Activated CD4-positive, alpha-beta T cell treated with anti-CD3 and anti-CD28 coated beads for 24 hours (primary cell): ENCODE measurements at places on chromosomes 5 and 9.

GRCh38 chr9:135674977-135675376, 11.9 kb downstream of the LCN9 start:
- no peak for DNase-seq

DNA sequence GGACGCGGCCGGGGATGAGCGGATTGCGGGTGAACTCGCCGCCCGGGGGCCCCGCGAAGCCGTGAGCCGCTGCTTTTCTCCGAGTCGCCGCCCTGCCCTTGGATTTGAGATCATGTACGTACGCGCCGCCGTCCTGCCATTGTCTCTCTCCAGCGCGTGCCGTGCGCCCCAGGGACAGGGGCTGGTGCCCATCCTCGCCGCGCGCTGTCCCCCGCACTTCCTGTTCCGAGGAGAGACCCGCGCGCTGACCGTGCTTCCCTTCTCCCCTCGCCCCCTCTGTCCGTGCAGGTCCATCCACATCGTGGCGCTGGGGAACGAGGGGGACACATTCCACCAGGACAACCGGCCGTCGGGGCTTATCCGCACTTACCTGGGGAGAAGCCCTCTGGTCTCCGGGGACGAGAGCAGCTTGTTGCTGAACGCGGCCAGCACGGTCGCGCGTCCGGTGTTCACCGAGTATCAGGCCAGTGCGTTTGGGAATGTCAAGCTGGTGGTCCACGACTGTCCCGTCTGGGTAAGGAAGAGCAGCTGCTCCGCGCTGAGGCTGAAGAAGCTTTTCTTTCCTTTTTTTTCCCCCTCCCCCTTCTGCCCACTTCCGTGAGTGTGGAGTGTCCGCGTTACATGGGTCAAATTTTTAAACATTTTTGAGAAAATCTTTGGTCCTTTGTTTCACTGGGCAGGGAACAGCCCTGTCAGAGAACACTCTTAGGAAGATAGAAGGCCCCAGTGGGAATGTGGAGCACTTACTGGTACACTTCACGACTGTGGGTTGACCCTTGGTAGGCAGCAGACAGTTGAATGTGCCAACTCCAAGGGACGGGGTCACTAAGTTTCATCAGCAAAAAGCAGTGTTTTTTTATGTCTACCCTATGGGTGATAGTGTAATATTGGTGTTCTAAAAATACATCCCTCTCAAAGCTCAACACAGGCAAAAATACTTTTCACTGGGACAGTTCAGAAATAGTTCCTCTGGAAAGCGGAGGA, 727 bp downstream of the RHOBTB3 start:
- no peak for DNase-seq

GRCh38 chr9:87534036-87534435, 36.4 kb downstream of the DAPK1 start:
- DNase-seq, result no peak

DNA sequence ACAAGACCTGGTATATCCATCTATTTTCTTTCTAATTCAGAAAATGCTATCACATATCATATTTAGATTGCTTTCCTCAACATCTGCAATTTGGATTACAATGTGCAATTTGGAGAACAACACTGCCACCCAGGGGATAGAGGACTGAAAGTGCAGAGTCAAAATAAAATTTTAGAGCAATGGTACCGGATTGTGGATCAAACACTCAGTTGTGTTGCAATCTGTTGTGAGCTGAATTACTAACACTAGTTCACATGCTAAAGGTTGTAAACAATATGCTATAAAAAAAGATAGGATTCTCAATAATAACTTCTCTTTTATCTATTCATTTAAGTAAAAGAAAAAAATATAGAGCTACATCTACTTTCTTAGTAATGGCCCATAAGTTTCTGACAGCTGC, 11.9 kb upstream of the SRFBP1 start:
- DNase-seq, result no peak

GRCh38 chr9:81605170-81605670, 84.1 kb downstream of the TLE1 start:
- no peak for DNase-seq

DNA sequence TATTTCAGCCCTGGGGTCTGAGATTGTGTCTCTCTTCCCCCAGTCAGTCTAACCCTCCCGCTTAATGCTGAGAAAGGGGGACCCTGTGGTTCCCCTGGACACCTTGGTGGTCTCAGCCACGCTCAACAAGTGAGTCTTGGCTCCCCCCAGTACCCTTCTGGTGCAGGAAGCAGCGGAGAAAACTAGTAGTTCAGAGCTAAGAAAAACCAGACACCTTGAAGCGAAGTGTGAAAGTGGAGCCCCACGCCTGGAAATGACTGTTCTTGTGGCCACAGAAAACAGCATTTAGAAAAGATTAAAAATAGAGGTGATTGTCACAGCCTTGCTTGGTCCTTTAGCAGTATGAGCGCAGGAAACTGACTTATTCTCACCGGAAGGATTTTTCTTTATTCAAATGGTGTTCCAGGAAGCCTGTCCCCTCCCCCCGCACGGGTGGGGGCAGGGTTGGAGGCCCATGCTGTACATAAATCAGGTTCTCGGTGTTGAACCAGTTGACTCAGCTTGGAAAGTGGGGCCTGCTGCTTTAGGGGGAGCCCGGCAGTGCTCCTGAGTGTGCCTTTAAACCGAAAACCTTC, 8.1 kb downstream of the ARPC5L start:
- DNase-seq, result peak; percentile 85

DNA sequence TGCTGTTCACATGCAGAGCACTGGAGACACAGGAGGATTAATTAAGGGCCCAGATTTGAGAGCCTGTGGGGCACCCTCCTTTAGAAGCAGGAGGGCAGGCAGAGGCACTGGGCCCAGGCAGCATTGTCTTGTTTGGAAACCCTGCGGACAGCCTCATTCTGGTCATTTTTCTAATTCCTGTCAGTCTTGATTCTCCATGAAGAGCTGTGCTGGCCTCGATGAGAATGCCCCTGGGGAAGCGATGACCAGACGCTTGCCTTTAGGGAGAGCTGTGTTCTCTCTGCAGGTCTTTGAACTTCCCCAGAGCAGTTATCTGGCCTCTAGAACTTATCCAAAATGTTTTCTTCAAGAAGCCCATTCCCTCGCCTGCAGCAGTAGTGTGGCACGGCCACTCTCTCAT, 117.8 kb upstream of the PTCH1 start:
- DNase-seq, result no peak
